ENCODE measurements at places on chromosomes 7 and 10.

- no peak for DNase-seq
These were observed 477 bp upstream of the FBXW4 start for GRCh38 chr10:101695404-101695890.

DNA sequence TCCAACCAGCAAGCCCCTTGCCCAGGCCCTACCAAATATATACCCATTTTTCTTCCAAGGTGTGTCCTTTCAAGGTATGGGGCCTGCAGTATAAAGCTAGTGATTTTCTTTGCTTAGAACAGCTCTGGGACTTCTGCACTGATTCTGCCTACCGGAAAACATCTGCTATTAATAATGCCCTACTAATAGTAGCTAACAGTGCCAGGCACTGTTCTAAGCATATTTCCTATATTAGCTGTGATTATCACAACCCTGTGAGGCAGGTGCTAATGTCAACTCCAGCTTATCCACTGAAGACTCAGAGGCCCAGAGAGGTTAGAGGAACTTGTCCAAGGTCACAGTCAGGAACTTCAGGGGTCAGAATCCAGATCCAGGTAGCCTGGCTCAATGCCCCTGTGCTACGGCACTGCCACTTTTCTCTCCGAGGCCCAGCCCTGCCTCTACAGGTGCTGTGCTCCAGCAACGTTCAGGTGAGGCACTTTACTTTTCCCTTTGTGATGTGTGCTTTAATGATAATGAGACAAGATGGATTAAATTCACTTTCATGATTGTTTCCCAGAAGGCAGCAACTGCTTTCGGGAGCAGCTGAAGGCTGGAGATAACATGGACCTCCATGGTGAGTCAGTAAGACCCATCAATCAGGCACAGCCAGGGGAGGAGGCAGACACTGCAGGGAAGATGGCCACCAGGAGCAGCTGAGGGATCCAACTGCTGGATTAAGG, 26.7 kb downstream of the TAS2R41 start:
- no peak for DNase-seq

GRCh38 chr7:38558761-38559345, 72.3 kb downstream of the AMPH start:
- DNase-seq: no peak

GRCh38 chr10:14333606-14334005, 2.9 kb upstream of the FRMD4A start:
- DNase-seq: no peak

DNA sequence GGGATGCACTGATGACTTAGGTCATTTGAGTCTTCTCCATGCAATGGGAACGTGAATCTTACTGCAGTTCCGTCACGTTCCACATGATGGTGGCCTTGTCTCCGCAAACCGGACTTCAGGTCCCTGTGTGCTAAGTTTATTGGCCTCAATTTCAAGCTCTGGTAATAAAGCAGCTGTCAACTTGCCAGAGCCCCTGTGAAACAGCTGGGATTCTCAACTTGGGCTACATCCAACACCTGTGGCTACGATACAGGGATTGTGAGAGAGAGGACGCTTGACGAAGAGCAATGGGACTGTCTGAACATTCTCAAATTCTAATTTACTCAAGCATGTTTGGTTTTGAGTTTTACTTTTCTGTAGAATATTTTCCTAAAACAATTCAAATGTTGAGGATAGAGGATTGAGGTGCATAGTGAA, 174.2 kb downstream of the PTN start:
- DNase-seq: no peak

GRCh38 chr10:50063100-50063499, 4.7 kb upstream of the WASHC2A start:
- no peak for DNase-seq

- no peak for DNase-seq
These were observed 124.0 kb downstream of the CELF2 start for GRCh38 chr10:11141571-11142091.

GRCh38 chr10:1320739-1321320, 264.6 kb downstream of the WDR37 start:
- DNase-seq: no peak

GRCh38 chr7:151380199-151381097, 29.4 kb downstream of the WDR86 start:
- no peak for DNase-seq

- DNase-seq: peak; percentile 75
These were observed 1.7 kb upstream of the MYO1G start for GRCh38 chr7:44980393-44981034.

DNA sequence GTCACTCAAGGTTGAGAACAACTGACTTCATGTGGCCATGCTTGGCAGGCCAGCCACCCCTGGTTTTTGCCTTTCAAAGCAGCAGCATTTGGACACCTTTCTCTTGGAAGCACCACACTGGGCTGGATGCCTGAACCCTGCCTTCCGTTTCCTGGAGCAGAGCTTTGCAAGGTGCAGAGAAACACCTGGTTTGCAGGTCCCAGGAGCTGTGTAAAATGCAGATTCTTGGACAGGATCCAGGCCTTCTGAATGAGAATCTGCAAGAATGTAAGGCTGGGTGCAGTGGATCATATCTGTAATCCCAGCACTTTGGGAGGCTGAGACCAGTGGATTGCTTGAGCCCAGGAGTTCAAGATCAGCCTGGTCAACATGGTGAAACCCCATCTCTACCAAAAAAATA, 18.0 kb upstream of the DUSP5 start:
- DNase-seq: no peak

DNA sequence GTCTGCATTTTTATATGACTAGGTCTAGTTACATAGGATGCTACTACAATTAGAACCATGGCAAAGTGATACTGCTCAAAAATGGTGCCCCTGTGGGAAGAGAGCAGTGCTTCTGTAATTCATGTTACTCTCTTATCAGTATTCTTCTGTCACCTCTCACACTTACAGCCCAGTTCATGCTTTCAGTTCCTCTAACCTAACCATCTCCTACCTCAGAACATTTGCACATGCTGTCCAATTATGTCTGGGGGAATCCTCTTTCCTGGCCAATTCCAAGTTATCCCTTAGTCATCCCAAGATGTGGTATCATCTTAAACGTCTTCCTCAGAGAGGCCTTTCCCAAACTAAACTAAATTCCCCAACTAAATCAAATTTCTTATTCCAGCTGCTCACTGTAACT, 190.2 kb downstream of the RELN start:
- DNase-seq: no peak

- DNase-seq: no peak
These were observed 205.0 kb upstream of the KCTD7 start for GRCh38 chr7:66423729-66424128.

DNA sequence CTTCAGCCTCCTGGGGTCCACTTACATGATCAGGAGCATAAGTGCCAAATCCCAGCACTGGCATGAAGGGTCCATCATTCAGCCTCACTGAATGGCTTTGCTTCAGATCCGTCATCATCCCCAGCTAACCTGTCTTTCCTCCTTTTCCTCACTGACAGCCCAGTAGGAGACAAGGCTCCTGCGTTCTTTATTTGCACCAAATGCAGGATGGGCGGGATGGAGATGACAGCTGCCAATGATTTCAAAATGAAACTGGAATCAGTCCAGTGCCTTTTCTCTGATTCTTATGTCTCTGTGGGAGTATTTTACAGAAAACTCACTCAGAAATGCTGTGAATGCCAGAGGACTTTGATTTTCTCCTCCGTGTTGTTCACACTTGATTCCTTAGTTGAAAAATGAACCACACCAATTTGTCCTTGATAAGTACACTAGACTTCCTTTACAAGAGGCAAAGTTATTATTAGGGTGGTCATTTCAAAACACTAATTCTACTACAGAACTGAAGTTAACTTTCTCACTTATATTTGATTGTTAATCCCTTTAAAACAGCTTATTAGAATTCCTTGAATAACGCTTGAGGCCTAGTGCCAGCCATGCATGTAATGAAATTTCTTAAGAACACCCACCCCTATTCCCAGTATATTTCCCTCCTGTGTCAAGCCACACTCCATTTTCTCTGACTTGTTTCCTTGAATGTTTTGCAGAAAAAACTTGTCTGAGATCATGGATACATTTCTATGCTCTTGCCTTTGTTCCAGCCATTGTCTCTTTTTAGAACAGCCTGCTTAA, at the start of gene AKR1C8:
Gene AKR1C8 (minus strand): TSS at position 164 of the 789 bp plus-strand sequence. CDS start 46 bp downstream, at position 118.
- no peak for DNase-seq

GRCh38 chr7:77391230-77391629, 24.9 kb downstream of the GSAP start:
- no peak for DNase-seq

DNA sequence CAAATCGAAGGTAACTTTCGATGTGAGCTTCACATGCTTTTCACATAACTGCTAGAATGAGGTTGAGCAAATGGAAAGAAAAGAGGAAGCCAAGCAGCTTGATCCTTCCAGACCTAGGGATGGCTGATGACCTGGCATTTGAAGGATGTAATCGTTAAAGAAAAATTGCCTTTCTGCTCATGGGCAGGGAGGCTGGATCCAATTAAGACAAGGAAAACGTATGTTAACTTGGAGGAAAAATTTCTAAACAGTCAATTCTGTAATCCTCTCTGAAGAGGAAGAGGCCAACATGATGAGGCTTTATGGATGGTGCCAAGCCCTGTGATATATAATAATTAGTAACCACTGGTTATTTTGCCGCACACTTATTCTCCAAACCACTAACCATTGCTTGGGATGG, 12.5 kb downstream of the GRK5 start:
- no peak for DNase-seq

DNA sequence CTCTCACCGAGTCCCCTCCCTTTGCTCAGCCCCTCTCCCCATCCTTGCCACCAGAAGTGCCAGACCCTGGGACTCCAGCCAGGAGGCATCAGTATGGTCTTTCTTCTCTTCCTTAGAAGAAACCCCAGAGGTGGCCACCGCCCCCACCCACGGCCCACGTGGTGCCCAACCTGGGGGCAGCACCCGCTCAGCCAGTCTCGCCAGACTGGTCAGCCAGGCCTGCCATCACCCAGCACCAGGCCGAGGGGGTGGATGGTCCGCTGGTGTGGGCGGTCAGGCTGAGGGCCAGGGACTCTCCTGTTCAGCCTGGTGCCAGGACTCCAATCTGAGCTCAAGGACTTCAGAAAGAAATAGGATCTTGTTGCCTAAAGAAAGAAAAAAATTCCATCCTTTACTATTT, 5.8 kb upstream of the CLDN4 start:
- no peak for DNase-seq

DNA sequence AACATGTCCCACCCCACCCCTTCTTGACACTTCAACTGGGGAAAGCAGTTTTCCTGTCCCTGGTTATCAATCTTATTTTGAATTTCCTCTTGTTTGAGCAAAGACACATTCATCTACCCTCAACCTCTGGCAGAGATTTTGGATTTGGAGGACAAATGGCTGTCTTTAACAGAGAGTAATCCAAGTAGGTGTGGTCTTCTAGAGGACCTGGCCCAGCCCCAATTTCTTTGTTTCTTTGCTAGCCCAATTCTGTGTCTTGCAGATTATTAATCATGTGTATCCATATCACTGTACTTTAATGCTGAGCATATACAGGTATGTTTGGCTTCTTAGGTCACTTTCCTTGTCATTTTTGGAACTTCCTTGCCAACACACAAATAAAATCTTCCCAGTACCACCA, 58.8 kb upstream of the ADCY1 start:
- no peak for DNase-seq

DNA sequence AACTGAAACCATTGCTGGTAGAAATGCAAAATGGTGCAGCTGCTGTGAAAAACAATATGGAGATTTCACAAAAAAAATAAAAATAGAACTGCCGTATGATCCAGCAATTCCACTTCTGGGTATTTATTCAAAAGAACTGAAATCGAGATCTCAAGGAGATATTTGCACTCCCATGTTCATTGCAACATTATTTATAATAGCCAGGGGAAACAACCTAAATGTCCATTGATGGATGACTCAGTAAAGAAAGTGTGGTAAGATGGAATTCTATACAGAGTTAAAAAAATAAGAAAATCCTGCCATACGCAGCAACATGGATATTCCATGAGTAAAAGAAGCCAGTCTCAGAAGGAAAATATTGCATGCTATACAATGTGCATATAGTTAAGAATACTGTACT, 290.6 kb upstream of the GHITM start:
- DNase-seq: no peak

- DNase-seq: no peak
These were observed 159.5 kb upstream of the ZNF32 start for GRCh38 chr10:43808136-43808535.

GRCh38 chr7:29478226-29478625, 85.4 kb upstream of the PRR15 start:
- DNase-seq: no peak

DNA sequence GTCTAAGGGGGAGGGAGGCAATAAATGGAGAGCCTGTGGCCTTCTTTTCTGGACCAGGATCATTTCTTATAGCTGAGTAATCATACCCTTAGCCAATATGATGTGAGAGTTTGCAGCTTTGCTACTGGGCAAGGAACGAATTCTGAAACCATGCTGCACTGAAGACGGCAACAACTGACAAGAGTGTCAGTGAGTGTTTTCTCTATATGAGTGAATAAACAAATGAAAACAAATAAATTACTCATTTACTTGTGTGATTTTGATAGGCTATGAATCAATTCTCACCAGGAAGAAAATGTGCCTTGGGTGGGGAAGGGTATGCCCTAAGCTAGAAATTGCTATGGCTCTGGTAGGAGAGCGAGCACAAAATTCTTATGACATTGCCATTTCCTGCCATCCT, 79.4 kb upstream of the LRRN3 start:
- DNase-seq: no peak

GRCh38 chr7:77765906-77766800, 32.1 kb downstream of the TMEM60 start:
- no peak for DNase-seq

- DNase-seq: peak; percentile 86
These were observed 69.0 kb downstream of the CREM start for GRCh38 chr10:35195361-35196306.

- no peak for DNase-seq
These were observed 29.9 kb upstream of the ZMIZ1 start for GRCh38 chr10:79038841-79039201.

DNA sequence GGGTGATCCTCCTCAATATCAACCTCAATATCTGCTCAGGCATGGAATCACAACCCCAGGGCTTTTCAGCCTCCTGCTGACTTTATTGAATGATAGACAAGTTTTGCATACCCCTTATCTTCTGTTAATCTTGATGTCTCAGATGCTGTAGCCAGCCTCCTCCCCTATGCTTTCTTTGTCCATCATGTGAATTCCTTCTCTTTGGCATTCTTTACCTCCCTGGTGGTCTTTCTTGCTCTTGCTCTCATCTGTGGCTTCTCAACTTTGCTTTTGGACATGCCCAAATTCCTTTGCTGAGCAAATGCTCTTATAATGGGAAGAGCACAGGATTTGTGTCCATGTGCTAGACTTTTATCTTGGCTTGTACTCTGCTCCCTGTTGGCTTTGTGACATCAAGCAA, 73.4 kb upstream of the FAM13C start:
- DNase-seq: no peak

GRCh38 chr7:106001886-106002285, 38.8 kb downstream of the CDHR3 start:
- DNase-seq: no peak

DNA sequence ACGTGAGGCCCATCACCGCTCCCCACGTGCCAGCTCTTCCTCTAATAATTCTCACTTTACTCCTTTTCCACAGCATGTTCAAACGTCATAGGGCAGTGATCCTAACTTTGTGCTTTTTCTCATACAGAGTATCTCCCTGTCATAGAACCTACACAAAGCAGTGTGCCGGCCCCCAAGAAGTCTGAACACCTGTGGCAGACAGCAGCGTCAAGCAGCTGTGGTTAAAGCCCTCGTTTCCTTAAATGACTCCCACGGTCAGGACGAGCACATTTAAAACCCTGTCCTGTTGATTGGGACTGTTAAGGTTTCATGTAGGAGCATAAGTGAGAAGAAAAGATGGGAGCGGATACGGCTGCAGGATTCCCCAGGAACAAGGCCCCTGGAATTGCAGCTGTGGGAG, 267.2 kb downstream of the DIP2C start:
- no peak for DNase-seq

All from activated CD4-positive, alpha-beta memory T cell treated with anti-CD3 and anti-CD28 coated beads, Interleukin-2, amount 10 ng/mL, durations not matched to agents 7 days and 5 days (primary cell).